ENCODE measurements at places on chromosomes 5 and 9. TPM values are rescaled to one million over a fixed set of nuclear protein-coding genes. Genes with fewer than 3 reads are reported as not detected.
A peak's percentile ranks its signal among the peaks of the same experiment; 100 is the strongest.

DNA sequence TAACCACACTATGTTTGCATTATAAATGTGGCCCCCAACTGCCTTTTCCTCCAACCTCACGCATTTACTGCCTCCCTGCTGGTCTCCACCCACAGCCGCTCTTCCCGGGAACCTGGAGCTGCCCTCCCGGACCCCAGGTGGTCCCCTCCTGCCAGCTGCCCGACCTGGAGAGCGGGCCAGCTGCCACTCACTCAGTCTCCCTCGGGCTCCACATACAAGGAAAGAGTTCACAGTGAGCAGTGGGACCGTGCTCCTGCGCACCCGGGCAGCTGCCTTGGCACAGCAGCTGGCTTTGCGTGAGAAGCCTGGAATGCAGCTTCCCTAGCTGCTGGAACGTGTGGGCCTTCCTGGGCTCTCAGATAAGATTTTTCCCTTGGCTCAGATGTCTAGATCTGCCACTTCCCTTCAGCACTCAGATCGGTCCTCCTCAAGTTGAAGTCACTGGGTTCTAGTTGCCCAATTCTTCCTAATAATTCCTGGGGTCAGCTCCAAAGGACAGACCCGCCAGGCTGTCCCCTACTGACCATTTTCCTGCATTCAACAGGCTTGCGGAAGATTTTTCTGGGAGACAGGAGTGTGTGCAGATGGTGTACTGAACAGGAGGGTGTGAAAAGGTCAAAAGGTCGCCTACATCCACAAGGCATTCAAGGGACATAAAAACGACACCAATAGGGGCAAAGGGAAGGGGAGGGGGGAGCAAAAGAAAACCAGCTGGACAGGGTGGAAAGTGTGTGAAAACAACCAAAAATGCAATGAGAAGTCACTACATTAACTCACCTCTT, 69.1 kb downstream of the MYO10 start:
- DNase-seq: peak; percentile 58

Gene FGF10
- total RNA-seq: 5.7 TPM

Gene DRD1
- not detected for total RNA-seq

- DNase-seq: no peak
These were observed 19.5 kb downstream of the IRX2 start for GRCh38 chr5:2732004-2732403.

Gene ALAD
- 60.3 TPM for total RNA-seq

Gene TMEM252
- not detected for total RNA-seq

Gene IZUMO3
- not detected for total RNA-seq

Gene GABRA1
- not detected for total RNA-seq

GRCh38 chr9:87888501-87888900, 5.8 kb downstream of the SPATA31E1 start:
- no peak for DNase-seq

DNA sequence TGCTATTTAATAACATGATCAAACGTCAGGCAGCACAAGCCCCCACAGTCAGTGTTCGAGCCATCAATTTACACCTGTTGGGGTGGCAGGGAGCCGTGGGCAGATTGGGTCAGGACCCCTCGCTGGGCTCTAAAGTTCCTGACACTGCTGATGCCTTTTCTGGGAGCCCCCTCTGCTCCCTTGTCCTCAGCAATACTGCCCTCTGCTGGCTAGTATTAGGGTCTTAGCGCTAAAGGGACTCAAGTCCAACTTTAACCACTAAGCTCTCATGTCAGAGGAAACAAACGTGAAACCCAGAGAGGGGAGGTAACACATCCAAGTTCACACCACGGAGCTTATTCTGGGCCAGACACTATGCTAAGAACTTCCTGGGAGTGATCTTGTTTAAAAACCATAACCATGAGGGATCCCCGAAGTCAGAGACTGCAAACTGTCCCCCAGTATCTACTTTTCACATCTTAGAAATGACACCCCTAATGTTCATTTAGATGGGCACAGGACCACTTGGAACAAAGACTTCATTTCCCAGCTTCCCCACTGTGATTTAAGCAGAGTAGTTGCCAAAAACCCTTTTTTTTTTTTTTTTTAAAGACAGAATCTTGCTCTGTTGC, 20.4 kb downstream of the ANKS6 start:
- no peak for DNase-seq

DNA sequence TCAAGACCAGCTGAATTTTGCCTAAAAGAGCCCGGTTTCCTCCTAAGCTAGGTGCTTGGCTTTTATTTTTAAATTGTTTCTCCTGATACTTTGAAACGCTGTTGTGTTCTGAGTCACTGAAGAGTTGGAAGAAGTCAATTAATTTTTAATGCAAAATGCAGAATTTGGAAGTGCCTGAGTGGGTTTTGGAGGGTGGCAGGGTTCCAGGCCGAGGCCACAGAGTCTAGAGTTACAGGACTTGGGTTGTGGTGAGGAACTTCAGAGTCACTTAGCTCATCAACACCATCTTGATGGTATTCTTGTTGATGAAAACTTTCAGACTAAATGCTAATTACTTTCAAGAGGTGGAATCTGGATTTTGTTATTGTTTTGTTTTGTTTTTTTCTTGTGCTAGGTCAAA, 130.6 kb downstream of the PDZD2 start:
- no peak for DNase-seq

- DNase-seq: no peak
These were observed 1231.3 kb upstream of the CDH18 start for GRCh38 chr5:21219251-21219650.

Gene FOXD4L6
- 0.08 TPM for total RNA-seq

GRCh38 chr5:43484106-43484849, 613 bp upstream of the TMEM267 start:
- peak; percentile 82 for DNase-seq

- no peak for DNase-seq
These were observed 90.2 kb downstream of the FBXO4 start for GRCh38 chr5:42015254-42015653.

- DNase-seq: no peak
These were observed 195.5 kb downstream of the FRMD3 start for GRCh38 chr9:83342731-83343130.

DNA sequence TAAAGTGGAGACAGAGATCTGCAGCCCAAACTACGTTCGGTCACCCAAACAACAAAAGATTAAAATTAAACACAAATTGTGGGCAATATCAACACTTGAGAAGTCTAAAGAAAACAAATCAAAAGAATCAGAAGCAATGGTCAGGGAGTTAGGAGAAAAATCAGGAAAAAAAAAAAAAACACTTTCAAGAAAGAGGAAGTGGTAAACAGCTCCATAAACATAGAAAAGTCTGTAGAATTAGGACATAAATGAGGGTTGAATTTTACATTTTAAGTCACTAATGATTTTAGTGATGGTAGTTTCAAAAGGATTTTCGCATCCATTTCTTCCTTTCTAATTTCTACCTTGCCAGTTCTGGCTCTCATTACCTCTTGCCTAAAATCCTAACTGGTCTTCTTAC, 10.1 kb downstream of the RNF145 start:
- no peak for DNase-seq

Gene CANX
- 353 TPM for total RNA-seq

GRCh38 chr5:138541511-138542179, 1.4 kb downstream of the ETF1 start:
- DNase-seq: no peak

Gene EGFLAM
- total RNA-seq: 0.73 TPM

Gene TEX53
- total RNA-seq: not detected

- no peak for DNase-seq
These were observed 159.5 kb downstream of the GHR start for GRCh38 chr5:42582723-42583122.

Gene ADAMTS19
- total RNA-seq: 0.15 TPM

DNA sequence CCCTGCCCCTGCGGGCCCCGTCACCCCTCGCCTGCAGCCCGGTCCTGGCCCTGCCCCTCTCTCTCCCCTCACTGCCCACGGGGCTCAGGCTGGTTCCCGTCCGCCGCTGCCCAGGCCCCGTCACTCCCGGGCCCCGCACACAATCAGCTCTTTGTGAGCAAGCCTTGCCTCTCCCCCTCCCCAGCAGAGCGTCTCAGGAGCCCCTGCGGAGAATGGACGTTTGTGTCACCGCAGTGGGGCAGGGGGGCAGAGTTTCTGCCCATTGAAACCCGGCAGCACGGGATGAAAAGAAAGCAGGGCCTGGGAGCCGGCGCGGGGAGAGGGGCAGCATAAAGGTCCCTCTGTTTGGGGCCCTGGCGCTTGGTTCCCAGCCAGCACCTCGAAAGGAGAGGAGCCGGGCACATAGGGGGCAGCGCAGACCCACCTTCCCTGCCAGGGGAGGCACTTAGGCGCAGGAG, 13.5 kb upstream of the NUP214 start:
- peak; percentile 31 for DNase-seq

Gene HTR1A
- total RNA-seq: not detected

DNA sequence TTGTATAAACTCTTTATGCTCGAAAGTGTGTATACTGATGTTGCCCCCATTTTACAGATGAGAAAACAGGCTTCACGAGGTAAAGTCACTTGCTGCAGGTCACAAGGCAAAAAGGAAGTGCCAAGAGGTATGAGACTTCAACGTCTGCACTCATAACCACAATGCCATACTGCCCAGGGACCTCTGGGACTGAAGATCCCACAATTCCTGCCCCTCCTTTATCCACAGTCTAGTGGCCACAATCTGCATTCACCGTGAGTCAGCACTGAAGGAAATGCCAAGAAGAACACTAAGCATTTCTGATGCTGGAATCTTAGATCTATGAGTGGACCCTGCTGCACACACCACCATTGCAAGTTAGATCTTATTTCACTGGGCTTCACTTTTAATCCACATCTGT, 37.3 kb downstream of the MED27 start:
- no peak for DNase-seq

GRCh38 chr5:76333571-76333970, 69.5 kb upstream of the IQGAP2 start:
- DNase-seq: no peak

Gene DMRTA1
- total RNA-seq: 1.3 TPM

Gene CDX1
- total RNA-seq: not detected

Gene CENPP
- 2.5 TPM for total RNA-seq

Gene TNPO1
- 53.3 TPM for total RNA-seq

Gene TLX3
- not detected for total RNA-seq

DNA sequence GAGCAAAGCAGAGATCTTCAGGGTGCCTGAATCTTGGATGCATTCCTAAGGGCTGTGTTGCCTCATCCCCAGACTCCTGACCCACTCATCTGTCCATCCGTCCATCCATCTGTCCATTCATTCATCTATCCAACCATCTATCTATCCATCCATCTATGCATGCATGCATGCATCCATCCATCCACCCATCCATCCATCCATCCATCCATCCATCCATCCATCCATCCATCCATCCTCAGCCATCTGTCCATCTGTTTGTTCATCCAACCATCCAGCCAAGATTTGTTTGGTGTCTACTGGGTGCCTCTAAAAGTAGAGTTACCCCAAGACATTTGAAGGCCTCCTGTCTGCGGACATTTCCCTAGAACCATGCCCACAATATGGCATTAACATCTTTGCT, 27.7 kb upstream of the BARHL1 start:
- DNase-seq: no peak

DNA sequence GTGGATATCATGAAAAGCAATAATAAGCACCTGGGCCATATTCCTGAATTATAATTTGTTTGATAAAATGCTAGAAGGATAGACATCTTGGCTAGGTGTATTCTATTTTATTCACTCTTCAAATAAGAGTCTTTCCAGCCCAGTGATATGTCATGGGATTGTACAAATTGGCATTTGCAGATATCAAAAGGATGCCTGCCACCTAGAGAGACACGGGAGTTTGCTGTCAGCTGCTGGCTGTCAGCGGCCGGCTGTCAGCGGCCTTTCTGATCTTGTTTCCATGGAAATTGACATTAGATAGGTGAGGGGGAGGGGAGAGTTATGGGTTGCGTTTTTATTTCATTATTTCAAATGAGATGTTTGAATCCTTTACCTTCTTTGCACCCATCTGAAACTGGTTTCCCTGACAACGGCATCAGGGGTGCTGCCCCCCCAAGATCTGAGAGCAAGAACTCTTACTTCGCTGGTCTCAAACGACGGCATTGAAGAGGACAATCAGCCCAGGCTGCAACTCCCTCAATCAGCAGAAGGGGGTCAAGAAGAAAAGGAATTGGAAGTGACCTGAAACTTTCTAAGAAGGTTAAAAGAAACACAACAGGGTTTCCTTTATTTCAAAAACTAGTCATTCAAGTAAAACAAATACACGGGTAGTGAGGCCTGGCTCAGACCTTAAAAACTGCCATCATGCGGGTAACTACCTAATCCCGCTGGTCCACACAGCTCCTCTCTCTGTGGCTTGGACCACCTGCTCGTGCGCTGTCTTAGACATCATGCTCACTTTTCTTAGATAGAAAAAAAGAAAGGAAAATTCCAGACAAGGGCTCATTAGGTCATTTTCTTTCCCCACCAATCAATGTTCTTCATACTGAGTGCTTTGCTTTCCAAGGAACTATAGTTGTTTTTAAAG, 115.7 kb downstream of the TLE1 start:
- DNase-seq: no peak

GRCh38 chr9:129139993-129140396, 28.8 kb downstream of the PTPA start:
- peak; percentile 79 for DNase-seq

- no peak for DNase-seq
These were observed 150.8 kb upstream of the PPP1R26 start for GRCh38 chr9:135328485-135329417.
